ENCODE measurements at places on chromosomes 3 and 15.

DNA sequence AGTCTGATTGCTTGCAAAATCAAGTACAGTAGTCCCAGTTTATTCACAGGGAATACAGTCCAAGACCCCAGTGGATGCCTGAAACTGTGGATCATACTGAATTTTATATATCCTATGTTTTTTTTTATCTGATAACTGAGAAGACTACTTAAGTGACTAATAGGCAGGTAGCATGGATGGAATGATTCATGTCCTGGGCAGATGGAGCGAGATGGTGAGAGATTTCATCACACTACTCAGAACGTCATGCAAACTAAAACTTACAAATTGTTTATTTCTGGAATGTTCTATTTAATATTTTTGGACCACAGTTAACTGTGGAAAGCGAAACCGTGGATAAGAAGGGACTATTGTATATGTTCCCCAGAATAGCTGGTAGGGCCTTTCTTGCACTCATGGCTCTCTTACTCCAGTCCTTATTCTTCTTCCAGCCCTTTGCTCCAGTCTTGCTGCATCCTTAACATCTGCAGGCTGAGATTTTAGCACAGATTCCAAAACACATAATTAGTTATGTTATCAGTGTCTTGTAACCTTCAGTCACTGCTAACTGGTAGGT lies 290.0 kb downstream of the ADAMTSL3 start:
- no peak for DNase-seq

DNA sequence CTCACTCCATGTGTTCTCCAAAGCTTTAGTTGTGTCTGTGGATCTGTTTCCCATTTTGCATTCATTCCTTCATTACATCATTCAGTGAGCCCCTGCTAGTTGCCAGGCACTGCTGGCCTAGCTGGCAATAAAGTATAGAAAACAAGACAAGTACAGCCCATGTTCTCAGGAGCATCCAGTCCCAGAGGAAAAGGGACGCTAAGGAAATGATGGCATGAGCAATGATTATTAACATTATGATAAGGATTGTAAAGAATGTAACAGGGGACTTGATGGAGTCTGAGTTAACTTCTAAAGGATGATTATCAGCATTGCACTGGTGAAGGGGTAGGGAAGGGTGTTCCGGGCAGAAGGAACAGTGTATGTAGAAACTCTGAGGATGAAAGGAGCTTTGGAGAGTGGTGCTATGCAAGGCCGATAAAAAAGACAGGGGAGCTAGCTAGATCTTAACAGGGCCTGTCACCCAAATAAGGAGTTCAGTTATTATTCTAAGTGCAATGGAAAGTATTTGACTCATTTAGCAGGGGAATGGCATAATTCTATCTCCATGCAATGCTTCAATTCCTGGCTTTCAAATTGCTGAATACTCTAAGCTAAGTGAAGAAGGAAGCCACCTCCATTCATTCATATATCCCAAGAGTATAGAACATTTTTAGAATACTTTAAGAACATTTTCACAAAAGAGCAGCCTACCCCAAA lies 258.2 kb upstream of the STT3B start:
- DNase-seq, result no peak

- DNase-seq, result no peak
These were observed 30.5 kb upstream of the TMEM42 start for GRCh38 chr3:44831232-44831631.

DNA sequence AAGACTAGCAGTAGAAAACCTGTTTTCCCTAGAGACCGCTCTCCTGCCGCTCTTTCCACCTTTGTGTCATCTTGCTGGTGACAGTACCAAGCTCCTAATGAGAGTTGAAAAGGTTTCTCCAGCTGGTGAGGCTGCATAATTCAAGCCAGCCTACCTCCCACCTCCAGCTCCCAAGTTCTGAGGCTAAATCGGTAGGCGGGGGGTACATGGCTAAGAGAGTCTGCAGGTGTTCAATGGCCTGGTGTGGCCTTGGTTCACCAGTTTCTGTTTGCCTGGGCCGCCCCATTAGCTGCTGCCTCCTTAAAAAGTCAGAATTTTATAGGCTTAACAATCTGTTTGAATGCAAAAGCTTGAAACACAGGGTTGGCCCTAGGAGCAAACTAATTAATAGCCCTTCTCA lies 262.8 kb downstream of the SLCO3A1 start:
- no peak for DNase-seq

DNA sequence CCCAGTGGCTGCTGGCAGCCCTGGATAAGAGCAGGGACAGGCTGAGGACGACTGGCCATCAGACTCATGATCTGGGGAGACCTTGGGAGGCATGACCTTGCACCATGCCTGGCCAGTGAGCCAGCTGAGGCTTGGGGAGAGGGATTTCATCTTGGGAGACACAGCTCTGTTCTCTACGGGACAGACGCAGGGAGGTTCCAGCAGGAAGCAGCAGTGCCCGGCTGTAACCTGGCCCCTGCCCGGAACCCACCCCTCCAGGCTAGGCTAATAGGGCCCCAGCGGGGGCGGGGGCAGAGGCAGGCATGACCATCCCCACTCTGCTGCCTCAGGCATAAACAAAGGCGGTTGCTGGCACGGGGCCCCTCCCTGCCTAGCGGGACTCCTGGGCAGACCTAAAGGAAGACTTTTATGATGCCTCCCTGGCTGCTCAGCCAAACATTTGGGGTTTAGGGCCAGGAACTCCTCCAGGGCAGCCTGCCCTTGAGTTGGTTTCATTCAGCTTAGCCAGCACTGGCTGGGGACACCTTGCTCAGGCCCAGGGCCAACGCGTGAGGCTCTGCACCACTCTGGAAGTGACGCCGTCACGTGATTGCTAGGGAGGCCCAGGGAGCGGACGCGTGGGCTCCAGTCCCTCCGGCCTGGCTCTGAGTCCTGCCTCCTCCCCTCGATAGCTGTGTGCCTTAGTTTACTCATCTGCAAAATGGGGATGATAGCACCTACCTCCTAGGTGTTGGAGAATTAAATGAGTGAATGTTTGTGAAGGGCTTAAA lies 27.6 kb downstream of the HDAC11 start:
- DNase-seq, result no peak

DNA sequence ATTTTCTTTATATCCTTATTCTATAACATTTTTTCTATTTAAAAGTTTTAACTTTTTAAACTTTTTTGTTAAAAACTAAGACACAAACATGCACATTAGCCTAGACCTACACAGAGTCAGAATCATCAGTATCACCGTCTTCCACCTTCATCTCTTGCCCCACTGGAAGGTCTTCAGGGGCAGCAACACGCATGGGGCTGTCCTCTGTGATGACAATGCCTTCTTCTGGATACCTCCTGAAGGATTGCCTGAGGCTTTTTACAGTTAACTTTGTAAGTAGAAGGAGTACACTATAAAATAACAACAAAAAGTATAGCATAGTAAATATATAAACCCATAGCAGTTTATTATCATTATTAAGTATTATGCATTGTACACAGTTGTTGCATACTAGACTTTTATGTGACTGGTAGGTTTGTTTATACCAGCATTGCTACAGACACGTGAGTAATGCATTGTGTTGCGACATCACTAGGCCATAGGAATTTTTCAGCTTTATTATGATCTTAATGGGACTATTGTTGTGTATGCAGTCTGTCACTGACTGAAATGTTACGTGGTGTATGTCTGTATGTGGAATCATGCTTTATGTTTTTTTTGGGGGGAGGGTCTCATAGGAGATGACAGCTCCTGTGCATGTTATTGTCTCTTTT lies 18.2 kb downstream of the ATP1B3 start:
- no peak for DNase-seq

- no peak for DNase-seq
These were observed 388.2 kb upstream of the AGTR1 start for GRCh38 chr3:148309390-148310035.

GRCh38 chr15:70280781-70281180 lies 183.1 kb upstream of the TLE3 start:
- DNase-seq, result no peak

DNA sequence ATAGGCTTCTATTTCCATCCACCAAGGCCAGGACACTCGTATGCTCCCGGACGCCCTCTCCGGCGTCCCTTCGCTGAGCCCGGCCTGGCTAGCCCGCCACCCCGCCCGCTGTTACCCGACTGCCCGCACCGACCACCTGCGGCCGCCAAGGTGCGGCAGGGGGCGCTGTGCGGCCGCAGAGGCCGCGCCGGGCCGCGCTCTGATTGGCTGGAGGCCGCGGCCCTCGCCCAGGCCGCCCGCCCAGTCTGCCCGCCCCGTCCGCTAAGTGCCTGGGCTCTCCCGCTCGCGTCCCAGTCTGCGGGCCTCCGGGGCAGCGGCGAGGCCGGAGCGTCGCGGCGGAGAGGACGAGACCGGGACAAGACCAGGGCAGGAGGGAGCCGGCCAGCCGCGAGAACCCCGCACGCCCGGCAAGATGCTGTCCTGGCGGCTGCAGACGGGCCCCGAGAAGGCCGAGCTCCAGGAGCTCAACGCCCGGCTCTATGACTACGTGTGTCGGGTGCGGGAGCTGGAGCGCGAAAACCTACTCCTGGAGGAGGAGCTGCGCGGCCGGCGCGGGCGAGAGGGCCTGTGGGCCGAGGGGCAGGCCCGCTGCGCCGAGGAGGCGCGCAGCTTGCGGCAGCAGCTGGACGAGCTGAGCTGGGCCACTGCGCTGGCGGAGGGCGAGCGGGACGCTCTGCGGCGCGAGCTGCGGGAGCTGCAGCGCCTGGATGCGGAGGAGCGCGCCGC lies at the start of gene SYNM:
Gene SYNM (plus strand): TSS at position 293 of the 726 bp plus-strand sequence. CDS start 120 bp downstream, at position 413.
- DNase-seq, result peak; percentile 54

DNA sequence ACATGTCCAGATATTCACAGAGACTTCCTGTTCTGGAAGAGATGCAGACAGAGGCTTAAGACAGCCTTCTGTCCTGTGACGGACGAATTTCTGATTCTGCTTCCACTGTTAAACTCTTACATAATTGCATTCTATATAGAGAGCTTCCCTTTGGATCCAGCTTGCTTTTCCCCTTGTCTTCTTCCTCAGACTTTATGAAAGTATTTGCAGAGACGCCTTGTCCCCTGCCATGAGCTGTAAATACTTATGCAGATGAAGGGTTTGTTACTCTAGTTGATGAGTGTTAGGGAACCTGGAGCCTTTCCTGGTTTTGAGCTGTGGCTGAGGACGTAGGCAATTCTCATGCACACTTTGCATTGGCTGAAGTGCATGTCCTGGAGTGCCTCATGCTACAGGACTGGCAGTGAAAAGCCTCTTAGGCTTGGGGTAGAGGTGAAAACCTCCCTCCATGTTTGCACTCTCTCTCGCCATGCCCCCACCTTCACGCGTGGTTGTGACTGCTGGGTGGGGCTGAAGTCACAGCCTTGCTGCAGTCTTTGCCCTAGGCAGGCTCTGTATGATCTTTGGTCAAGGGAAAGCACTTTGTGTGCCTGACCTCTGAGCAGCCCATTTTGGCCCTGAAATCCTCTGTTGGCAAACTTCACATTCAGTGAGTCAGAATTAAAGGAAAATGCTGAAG lies 286.6 kb downstream of the PTPRG start:
- DNase-seq, result no peak

DNA sequence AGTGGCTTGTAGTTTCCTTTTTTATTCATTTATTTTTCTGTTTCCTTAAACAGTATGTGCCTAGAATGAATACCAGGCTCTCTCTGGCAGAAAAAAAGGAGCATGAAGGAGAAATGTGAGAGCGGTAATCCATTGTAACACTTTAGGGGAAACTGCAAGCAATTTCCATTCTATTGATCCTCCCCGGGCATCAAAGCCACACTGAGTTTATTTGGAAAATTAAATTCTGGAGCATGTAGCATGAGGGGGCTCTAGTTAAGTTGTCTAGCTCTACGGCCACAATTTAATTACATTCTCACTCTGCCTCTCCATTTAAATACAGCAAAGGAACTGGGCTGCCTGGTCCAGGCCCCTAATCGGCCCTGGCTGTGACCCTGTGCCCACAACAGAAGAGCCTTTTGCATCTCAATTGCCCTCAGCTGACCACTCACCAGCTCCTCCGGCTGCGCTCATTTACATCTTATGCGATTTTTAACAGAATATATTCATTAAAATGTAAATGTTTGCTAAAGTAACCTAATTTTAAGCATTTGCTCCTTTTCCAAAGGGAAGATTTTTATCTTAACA lies 72.9 kb downstream of the MEGF11 start:
- DNase-seq, result no peak

DNA sequence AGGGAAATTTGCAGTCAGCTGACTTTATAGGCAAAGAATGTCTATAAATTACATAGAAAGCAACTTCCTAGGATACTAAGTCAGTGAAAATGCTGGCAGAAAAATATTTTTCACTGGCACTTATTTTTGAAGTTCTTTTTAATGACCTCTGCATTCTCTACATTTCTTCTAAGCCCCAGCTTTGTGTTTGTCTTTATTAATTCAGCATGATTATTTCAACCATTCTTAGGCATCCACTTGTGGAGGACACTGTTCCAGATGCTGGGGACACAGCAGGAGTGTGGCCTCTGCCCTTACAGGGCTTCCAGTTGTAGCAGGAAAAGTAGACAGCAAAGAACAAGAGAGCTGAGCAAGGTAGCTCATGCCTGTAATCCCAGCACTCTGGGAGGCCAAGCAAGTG lies 15.0 kb downstream of the LRRK1 start:
- no peak for DNase-seq

GRCh38 chr15:75694241-75695182 lies 18.1 kb downstream of the CSPG4 start:
- no peak for DNase-seq

DNA sequence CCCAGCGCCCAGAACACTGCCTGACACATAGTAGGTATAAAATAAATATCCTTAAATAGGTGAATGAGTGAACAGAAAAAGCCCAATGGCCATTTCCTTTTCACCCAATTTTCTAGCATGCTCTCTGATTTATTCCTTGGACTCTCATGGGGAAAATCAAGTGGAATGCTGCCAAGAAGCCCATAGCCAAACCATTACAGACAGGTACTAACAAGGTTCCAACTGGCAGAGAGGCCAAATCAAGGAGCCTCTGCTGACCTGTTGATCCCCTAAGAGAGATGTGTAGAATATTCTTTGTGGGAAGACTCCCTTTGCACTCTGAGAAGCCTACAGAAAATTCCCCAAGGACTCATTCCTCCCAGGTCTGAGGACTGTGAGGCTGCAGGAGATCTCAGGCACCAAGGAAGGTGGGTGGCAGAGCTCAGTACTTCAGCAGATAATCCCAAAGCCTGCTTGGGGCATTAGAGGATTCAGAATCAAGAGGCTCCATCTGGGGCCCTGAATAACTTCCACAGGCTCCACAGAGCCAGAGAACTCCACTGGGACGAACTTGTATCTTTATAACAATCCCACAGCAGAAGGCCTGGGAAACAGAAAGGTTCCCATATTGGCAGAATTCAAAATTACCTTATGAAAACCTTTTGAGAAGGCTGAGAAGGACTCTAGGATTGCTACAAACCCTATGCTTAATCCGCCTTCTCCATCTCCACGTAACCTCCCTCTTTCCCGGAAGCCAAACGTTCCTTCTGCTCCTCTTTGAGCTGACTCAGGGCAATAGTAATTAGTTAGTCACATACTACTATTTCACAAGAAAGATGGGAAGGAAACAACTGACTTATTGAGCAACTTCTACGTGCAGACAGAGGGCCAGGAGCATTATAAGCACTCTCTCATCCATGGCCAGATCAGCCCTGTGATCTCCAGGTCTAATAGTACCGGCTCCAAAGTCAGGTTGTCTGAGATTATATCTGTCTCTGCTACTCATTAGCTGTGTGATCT lies 34.5 kb downstream of the PRICKLE2 start:
- no peak for DNase-seq
